Heart right ventricle (tissue), 16 donors: ENCODE measurements at places on chromosomes 5 and 9. TPM values are rescaled to one million over a fixed set of nuclear protein-coding genes. Genes with fewer than 3 reads are reported as not detected.
A peak's percentile ranks its signal among the peaks of the same experiment; 100 is the strongest.

GRCh38 chr9:111994831-111995458 lies 98.3 kb downstream of the UGCG start:
- no peak for DNase-seq

GRCh38 chr5:56909294-56910209 lies at the start of gene SETD9:
Gene SETD9 (plus strand): TSS chr5:56909596. CDS start chr5:56909646, 50 bp downstream.
- DNase-seq = peak; percentile 99

DNA sequence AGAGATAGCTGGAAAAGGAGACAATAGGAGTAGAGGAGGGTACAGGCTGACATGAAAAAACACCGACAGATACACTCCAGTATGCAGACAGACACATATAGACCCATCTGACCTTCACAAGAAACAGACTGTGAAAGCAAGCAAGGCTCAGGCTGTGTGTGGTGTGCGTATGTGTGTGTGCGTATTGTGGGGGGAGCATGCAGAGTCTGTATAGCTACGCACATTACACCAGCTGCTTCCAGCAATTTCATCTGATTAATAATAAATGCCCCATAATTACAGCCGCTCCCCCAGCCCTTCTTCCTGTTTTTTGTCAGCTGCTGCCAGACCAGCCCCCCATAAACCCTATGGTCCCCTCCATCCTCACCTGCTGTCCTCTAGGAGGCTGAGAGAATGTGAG lies 6.7 kb downstream of the CNTFR start:
- DNase-seq = no peak

SAPCD2 gene
- total RNA-seq = 0.13 TPM

DNA sequence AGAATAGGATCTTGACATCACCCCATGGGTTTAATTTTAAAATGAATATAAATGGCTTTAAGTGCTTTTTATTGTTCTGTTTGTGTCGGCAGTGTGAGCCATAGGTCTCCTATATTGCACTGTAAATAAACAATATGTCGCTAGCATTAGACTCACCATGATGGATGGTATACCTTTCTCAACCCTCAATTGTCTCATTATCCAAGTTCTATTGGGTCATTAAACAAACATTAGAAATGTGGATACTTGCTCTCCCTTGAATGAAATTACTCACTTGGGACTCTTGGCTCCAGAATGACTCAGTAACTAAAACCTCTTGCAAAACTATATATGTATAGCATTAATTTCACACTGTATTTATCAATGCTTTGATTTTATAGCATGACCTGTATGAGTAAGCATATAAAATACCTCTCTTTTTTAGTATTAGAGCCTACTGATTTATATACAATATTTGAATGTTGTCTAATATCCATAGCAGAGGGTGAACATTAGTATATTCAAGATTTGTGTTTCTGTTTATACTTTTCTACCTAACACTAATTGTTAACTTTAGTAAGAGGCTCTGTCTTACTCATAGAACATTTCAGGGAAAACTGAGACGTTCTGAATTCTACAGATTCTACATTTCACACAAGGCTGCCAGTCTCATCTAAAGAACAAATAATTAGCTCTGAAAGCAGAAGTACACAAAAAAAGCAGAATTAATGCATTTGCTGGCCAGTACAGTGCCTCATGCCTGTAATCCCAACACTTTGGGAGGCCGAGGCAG lies 303.8 kb upstream of the PRR16 start:
- no peak for DNase-seq

DNA sequence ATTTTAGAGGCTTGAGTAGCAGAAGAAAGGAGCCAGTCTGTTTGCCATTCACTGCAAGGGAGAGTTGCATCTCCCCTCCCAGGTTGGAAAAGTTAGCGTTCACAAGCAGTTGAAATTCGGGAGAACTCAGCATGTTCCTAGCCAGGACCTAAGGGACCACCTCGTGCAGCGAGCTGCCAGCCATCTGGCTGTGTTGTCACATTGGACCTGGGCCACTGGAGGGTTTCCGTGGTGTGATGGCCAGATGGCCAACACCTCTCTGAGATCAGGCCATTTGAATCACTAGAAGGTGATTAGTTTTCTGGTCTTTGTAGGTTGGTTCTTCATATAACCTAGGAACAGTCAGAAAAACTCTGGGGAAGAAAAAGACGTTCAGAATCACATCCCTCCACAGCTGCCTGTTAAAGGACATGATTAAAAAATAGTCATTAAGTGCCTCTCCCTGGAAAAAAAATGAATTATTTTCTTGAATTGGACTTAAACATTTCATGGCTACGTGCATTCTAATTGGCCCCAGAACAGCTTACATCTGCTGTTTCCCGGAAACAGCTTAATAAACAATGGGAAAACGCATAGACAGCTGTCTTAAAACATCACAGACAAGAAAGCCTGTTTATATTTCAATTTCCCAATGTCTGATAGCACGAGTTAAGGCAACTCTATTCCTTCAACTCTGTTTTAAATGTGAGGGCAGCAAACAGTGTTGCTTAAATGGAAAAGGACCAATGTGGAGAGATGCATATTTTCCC lies 303.9 kb downstream of the TENT4A start:
- no peak for DNase-seq

DNA sequence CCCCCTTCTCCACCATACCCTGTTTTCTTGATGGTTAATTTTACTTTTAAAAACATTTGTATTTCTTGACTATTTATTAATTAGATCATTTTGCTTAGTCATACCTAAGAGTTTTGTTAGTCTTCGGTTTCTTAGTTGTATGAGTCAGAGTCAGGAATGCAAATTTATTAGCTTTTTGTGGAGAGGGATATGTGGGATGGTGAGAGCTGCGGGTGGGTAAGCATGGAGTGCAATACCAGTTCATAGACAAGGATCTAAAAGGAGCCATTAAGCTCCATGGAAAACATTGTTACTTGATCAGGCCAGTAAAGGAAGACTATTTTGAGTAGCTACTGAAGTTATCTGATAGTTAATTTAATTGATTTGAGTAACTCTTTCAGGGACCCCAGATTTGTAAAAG lies 77.5 kb downstream of the ZSWIM6 start:
- no peak for DNase-seq

SLC38A9 gene
- 8.5 TPM for total RNA-seq

SLIT3 gene
- total RNA-seq = 29.2 TPM

PLAC8L1 gene
- not detected for total RNA-seq

DNA sequence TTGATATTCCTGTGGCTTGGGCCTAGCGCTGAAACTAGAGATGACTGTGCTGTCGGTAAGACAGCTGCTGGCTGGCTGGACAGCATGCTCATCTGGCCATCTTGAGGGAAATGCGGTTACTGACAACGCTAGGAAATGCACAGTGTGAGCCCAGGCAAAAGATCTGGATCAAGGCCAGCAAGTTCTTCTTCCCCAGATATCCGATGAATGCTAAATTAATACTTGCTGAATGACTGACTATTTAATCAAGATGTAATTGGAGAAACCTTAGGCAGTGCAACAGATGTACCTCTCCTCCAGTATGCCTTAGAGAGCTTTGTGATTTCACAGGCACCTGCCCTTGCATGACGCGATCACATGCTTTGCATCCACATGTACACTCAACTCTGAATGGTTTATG lies 659.1 kb downstream of the EFNA5 start:
- DNase-seq = no peak

DNA sequence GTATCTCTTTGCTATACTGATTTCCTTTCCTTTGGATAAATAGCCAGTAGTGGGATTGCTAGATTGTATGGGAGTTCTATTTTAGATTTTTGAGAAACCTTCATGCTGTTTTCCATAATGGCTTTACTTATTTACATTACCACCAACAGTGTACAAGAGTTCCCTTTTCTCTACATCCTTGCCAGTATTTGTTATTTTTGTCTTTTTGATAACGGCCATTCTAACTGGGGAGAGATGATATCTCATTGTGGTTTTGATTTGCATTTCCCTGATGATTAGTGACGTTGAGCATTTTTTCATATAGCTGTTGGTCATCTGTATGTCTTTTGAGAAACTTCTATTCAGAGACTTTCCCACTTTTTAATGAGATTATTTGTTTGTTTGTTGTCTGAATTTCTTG lies 25.8 kb downstream of the NADK2 start:
- no peak for DNase-seq

DNA sequence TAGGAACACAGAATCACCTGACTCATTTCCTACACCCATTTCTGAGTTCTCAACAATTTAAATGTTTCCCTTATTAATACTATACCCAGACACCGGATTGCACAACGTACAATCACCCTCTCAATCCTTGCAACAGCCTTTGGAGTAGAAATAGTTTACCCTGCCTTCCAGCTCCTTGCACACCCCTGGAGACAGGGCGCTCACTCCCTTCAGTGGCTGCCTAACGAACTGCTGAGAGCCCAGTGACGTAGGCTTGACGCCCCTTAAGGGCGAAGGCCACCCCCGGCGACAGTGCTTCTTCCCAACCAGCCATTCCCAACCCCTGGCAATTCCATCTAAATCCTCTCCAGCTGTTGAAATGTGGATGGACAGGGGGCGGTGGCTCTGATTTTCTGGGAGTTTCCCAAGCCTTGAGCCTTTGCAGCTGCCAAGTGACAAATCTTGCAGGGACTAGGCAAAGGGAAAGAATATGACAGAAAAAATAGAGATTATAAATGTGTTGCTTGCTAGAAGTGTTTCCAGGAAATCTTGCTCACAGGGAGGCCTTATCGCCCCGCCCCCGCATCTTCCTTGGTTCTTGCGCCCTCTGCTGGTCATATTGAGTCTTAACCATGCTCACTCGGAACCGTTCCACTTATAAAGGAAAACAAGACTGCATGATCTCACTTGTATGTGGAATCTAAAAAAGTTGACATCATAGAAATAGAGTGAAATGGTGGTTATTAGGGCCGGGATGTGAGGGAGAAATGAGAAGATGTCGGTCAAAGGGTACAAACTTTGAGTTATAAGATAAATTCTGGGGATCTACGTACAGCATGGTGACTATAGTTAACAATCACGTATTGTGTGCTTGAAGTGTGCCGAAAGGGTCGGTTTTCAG lies 7.6 kb upstream of the BARX1 start:
- peak; percentile 66 for DNase-seq

DNA sequence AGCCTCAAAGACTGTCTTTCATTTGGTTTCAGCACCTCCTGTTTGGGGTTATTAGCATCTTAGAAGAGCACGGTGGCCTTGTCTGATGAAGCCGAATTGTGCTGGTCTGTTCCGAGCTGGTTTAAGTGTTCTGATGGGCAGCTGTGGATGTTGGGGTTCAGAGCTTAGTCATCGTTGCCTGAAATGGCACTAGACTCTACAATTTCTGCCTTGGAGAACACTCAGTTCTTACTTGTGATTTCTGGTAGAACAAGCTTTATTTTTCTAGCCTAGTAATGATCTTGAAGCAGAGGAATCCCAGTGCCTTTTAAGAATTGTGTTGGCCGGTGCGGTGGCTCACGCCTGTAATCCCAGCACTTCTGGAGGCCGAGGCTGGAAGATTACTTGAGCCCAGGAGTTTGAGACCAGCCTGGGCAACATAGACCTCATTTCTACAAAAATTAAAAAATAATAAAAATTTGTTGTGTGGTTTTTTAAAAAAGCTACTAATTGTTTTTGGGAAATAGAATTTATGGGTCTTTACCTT lies 7.8 kb downstream of the FBXW5 start:
- no peak for DNase-seq

GRCh38 chr9:127714020-127714750 lies 1.3 kb downstream of the PTRH1 start:
- no peak for DNase-seq

- DNase-seq = no peak
These were observed 171.9 kb downstream of the KDM4C start for GRCh38 chr9:6929441-6930215.

- no peak for DNase-seq
These were observed 63.6 kb downstream of the FRMD3 start for GRCh38 chr9:83474631-83475030.

- DNase-seq = no peak
These were observed 1802.2 kb upstream of the ACO1 start for GRCh38 chr9:30582240-30582639.

NUTM2G gene
- total RNA-seq = not detected

- DNase-seq = no peak
These were observed 92.6 kb downstream of the OSMR start for GRCh38 chr5:38938424-38938823.

DNA sequence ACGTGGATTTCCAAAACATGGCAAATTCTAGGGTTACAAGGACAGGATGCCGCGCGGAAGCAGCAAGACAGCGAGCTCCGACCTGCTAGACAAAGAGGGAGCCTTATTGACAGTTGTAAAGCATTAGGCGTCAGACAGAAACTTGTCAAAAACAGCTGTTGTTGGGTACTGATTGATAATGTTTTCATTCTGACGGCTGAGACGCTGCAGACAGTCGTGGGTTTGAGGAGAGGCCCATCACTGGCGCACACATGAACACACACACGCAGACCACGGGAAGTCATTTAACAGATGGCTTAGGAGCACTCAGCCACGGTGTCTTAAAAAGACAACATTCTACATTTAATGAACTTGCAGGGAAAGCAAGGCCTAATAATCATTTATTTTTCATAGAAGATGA lies 324.0 kb downstream of the NDUFS4 start:
- no peak for DNase-seq

- DNase-seq = no peak
These were observed 22.7 kb upstream of the UBLCP1 start for GRCh38 chr5:159240301-159240870.

DNA sequence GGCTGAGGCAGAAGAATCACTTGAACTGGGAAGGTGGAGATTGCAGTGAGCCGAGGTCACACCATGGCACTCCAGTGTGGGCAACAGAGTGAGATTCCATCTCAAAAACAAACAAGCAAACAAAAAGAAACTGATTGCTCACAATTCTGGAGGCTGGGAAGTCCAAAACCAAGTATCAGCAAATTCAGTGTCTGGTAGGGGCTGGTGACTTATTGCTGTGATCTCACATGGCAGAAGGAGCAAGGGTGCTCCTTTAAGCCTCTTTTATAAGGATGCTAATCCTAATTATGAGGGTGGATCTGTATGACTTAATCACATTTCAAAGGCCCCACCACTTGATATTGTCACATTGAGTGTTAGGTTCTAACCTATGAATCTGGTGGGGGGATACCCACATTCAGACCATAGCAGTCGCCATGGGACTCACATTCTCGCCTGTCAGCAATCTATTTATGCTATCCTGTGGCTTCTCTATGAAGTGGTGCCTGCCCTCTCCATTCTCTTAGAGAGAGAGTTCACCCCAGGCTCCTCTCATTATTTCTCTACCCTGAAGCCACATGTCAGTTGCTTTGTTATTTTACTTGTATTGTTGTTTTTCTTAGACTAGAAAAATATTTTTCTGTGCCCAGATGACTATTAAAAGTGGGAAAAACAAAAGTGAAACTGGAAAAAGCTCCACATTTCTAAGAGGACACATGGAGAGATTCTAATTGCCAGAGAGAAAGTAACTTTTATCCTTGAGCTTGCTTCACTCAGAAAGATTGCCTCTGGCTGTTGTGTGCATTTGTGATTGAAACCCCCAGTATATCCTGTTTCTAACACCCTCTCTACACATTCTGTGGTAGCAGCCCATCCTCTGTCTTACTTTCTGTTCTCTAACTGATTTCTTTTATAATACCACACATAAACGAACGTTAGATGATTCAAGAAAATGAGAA lies 18.8 kb upstream of the PRLR start:
- no peak for DNase-seq

PCDHGA3 gene
- total RNA-seq = 14.6 TPM

GRCh38 chr5:82414041-82414388 lies 135.9 kb upstream of the RPS23 start:
- no peak for DNase-seq

- no peak for DNase-seq
These were observed 93.9 kb downstream of the OLFM1 start for GRCh38 chr9:135181336-135181735.
